Left ventricle myocardium superior (tissue), 1 donor: ENCODE measurements at places on chromosomes 3 and 15. TPM values are rescaled to one million over a fixed set of nuclear protein-coding genes. Genes with fewer than 3 reads are reported as not detected.
A peak's percentile ranks its signal among the peaks of the same experiment; 100 is the strongest.

GRCh38 chr3:195102609-195103467 lies 168.1 kb downstream of the XXYLT1 start:
- DNase-seq, result peak; percentile 23

DNA sequence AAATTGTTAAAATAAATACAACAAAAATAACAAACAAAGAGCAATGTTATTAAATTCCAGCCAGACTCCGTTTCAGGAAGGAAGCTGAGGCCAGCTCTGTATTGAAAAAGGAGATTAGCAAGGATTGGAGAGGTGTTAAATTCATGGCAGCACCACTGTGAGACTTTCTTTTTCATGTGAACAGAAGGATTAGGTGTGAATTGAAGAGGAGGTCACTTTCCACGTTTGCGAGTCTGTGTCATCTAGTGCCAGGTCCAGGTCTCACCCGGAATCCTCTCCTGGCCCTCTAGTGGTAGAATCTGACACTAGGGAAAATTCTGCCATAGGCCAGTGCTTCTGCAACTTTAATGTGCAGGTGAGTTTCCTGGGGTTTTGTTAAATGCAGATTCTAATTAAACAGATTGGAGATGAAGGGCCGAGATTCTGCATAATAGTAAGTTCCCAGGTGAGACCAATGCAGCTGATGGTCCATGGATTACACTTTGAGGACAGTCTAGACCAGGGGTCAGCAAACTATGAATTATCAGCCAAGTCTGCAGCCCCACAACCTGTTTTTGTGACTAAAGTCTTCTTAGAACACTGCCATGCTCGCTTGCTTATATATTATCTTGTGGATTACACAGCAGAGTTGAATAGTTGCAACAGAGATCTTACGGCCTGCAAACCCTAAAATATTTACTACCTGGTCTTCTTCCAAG lies 9.2 kb upstream of the SLC6A1 start:
- no peak for DNase-seq

- DNase-seq, result no peak
These were observed 154.1 kb upstream of the LPP start for GRCh38 chr3:187999821-188000220.

- no peak for DNase-seq
These were observed 70.7 kb upstream of the KCNMB2 start for GRCh38 chr3:178465260-178466180.

DNA sequence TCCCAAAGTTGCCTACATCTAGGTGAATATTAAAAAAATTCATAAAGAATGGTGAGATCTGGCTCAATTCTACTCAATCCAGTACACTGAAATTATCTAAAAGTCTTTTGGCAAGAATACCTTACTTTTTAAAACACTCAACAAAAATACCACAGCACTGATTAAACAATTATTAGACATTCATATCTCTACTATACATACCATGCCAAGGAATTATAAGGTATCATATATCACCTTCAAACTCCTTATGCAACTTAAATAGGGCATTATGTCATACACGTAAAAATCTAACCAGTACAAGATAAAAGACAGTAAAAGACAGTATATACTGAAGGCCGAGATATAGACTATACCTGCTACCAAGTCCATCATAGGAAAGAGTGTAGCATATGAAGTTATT lies 6.1 kb upstream of the ANKRD28 start:
- DNase-seq, result no peak

DNA sequence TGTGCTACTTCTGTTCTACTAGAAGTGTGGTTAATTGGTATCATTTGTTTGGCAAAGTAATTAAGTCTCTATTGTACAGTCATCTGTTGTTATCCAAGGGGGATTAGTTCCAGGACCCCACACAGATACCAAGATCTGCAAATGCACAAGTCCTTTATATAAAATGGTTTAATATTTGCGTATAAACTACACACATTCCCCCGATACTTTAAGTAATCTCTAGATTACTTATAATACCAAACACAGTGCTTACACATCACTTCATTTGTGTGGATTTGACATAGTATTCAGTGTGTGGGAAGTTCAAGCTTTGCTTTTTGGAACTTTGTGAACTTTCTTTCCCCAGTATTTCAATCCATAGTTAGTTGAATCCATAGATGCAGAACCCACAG lies 50.5 kb upstream of the ABI3BP start:
- DNase-seq, result no peak

DNA sequence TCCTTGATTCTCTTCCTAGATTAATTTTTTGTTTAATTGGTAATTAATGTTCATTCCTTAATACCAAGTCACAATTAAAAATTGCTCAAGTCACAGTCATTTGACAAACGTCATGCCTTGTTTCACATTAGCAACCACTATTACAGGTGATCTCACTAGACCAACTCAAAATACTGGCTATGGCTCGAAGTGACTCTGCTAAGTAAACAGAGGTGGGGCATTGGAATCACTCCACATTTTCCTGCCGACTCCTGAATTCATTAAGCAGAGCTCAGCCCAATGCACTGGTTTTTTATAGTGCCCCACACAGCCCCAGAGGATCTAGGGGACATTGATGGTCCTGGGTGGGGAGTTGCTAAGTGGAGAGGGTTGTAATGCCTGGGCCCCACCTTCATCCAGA lies 201.2 kb upstream of the NSMCE3 start:
- no peak for DNase-seq

DNA sequence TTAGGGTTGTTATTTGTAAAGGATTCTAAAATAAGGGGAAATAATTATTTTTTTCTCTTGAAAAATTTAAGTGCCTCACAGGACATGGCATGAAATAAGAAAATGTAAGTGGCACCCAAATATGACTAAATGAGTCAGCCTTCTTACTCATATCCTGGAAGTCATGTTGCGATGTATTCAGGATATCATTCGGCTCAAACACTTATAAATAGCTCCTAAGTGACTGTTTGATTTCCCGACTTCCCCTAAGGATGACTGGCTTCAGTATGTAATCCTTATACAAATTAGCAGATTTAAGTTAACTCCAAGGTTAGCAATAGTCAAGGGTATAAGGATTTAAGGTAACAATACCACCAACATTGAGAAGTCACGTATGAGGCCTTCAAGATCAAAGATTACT lies 57.3 kb upstream of the OSTN start:
- DNase-seq, result no peak

- no peak for DNase-seq
These were observed 467.4 kb upstream of the DPPA4 start for GRCh38 chr3:109804697-109805096.

- no peak for DNase-seq
These were observed 75.7 kb downstream of the EFL1 start for GRCh38 chr15:82186719-82187406.

- DNase-seq, result no peak
These were observed 5.6 kb upstream of the DGKG start for GRCh38 chr3:186367631-186368030.

- no peak for DNase-seq
These were observed 269.4 kb upstream of the PEX5L start for GRCh38 chr3:180306155-180306554.

Gene CPN2
- total RNA-seq, result 0.40 TPM

Gene LRTM1
- total RNA-seq, result not detected

Gene P2RY14
- total RNA-seq, result 4.4 TPM

Gene CCK
- not detected for total RNA-seq

Gene PAQR5
- 1.7 TPM for total RNA-seq
